ENCODE measurements at places on chromosomes 6 and 20. TPM values are rescaled to one million over a fixed set of nuclear protein-coding genes. Genes with fewer than 3 reads are reported as not detected.

DNA sequence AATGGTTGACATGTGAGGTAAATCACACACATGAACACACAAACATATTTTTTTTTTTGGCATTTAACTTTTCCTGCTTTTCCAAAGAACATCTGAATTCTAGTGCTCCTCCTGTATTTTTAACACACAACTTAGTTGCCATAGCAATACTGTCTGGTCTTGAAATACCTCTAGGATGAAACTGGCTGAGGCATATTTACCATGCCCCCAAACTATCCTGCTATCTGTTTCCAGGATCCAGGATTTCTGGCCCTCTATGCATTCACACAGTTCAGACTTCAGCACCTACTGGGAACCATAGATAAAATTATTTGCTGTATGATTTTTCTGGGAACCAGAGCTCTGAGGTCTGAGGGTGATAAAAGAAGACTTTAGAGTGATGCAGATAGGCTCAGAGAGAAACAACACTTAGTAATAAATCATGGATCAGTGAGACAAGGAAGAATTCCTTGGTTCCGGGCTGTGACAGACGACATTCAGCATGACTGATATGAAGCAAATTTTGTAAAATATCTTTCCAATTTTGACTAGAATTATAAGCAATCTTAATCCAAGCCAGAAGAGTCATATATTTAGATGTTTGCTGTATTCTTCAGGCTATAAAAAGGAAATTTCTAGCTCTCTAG, 359.7 kb downstream of the BTBD9 start:
- no peak for DNase-seq

DNA sequence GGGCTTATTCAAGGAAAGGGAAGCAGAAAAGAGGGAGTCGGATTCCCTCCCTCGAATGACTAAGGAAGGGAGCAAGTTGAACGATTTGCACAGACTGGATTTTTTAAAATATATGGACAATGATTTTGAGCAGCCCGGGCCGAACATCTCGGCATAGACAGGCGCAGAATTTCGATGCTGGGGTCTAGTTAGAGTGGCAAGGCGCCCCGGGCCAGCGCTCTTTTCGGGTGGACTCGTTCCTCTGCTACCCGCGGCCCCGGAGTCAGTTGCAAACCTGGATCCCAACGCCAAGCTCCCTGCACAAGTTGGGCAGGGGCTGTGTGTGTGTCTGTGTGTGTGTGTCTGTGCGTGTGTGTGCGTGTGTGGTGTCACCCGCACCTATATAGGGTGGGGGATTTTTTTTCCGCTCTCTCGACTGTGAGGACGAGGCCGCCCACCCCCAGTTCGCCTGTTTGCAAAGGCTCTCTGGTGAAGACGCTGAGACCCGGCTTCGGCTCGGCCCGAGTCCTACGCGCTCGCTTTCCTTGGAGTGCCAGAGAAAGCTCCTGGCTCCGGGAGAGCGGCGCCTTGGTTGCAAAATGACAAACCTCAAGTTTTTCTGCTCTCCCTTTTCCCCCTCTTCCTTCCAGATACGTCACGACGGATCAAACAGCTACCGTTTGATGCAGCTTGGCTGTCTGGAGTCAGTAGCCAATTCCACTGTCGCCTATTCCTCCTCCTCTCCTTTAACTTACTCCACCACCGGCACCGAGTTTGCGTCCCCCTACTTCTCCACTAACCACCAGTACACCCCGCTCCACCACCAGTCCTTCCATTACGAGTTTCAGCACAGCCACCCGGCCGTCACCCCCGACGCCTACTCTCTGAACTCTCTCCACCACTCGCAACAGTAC, 1.4 kb downstream of the TFAP2D start:
- DNase-seq: no peak

DNA sequence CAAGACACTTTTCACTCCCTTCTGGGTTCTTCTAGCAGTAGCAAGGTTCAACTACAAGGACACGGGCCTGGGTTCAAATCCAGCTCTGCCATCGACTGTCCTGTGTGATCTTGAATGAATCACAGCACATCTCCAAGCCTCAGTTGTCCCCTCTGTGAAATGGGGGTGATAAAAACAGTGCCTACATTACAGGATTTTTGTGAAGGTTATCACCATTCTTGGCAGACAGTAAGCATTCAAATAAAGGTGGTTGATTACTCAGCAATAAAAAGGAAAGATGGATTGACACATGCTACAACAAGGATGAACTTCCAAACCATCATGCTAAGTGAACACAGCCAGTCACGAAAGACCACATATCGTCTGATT, 6.6 kb upstream of the TGM2 start:
- DNase-seq: no peak

DNA sequence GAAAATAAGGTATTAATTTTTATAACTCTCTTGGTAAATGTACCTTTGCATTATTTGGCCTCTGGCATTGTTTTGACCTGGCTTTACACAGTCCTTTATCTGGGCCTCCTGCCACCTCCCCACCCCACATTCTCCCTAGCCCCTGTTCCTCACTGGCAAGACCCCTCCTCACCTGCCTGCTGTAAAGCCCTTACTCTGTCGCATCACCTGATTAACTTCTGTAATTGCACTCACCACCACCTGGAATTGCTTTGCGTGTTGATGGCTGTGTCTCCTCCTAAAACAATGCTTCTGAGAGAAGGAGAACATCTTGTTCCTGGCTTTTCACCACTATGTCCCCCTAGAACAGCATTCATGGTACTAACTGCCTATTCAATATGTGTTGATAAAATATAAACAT, 24.8 kb downstream of the SNX9 start:
- DNase-seq: no peak

The ANGPT4 gene
- 0.18 TPM for polyA plus RNA-seq

The TAGAP gene
- polyA plus RNA-seq: 0.77 TPM
